ENCODE measurements at places on chromosomes 7 and 10.

GRCh38 chr10:73920089-73920488 lies 9.2 kb downstream of the PLAU start:
- DNase-seq = no peak

DNA sequence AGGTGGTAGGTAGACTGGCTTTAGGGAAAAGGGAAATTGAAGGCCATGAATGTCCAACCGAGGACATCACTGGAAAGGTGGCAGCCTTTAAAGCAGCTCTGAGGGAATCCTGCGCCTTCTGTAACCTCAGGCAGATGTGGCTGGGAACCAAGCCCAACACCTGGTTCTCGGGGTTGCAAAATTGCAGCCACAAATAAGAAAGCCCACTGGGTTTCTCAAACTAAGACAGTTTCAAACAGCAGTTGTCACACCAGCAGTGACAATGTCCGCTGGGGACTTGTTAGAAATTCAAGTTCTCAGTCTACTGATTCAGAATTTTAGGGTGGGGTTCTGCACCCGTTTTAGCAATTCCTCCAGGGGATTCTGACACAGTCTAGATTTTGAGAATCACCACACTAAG lies 42.7 kb upstream of the STEAP1B start:
- DNase-seq = no peak

- DNase-seq = peak; percentile 54
Observed at GRCh38 chr10:100341953-100342626, 4.9 kb upstream of the SCD start.

DNA sequence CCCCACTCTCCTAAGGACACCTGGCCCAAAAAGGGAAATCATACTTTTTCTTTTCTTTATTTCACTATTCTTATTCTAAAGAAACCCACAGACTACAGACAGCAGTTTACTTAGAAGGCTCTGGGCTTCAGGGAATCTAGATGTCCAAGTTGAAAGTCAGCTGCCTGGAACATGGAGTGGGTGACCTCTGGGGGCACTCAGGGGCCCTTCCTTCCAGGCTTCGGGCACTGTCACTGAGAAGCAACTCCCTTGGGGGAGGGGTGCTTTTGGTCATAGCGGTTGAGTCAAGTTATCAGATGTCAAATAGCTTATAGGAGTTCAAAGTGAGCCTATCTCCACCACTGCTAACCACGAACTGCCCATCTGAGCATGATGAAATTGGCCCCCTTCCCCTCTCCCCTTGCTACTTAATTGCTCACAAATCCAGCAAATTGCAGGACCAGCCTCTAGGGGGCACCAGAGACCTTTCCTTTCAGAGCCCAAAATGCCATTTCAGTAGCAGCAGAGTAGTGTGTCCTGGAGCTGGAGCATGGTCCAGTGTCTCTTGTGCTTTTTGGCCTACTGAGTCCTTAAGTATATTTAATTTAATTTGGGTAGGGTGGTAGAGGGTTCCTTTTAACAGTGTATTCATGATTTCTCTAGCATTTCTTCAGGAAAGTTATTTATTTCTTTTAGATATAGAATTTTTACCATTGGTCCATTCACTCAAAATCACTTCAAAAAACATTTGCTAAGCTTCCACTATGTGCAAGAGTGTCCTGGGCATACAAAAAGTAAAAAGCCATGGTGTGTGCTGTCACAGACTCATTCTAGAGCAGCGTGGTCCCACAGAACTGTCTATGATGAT lies 463.8 kb downstream of the KCNMA1 start:
- DNase-seq = peak; percentile 23

GRCh38 chr7:44286618-44287487 lies 38.5 kb downstream of the CAMK2B start:
- no peak for DNase-seq

DNA sequence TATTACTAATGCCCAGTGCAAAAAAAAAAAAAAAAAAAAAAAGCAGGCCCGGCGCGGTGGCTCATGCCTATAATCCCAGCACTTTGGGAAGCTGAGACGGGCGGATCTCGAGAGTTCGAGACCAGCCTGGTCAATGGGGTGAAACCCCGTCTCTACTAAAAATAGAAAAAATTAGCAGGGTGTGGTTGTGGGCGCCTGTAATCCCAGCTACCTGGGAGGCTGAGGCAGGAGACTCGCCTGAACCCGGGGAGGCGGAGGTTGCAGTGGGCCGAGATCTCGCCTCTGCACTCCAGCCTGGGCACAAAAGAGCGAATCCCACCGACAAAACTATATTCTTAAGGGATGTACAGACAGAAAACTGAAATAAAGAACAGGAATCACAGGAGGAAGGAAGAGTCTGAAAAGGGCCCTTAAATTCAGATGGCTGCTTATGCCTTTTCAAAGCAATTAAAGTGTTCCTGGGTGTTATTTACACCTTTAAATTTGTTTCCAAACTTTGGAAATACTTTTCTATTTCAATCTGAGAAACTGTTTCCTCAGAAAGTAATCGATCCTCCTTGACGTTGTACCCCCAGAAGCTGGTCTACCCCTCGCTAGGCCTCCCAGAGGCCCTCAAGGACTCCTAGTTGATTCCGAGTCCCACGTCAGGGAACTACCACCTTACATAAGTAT lies 2.0 kb upstream of the KMT2E start:
- DNase-seq = no peak

DNA sequence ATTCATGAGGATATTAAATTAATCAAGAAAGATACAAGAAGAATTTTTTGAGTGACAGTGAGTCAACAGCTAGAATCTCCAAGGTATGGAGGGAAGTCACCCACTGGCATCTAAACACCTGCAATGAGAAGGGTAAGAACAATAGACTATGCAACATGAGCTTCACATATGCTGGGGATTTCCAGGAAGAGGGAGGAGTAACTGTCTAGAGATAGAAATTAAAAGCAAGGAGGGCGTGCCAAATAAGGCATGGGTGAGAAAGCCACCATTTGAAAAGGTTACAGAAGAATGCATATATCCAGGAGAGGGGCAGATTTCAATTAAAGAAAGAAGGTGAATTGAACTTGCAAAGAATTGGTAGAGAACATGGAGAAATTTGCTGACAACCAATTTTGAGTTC lies 365.7 kb downstream of the GPR37 start:
- no peak for DNase-seq

DNA sequence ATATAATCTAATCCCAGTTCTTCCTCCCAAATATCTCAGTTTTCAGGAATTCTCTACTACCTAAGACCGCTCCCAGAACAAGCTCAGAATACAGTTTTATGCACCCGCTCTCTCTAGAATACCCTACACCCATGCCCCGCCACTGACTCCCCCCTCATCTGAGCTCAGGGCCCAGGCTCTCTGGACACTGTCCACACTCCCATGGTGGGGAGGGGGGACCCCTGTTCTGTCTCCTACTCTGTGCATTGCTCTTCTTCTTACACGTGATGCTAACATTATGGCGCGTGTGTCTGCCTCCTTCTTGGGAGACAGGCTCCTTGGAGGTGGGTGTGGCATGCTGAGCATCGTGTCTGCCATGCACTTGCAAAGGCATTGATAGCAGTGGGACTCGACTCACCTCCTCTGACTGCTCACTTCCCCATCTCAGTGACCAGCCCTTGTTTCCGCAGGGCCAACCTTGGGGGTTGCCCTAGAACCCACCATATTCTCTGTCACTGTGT lies 127.9 kb downstream of the TCERG1L start:
- no peak for DNase-seq

DNA sequence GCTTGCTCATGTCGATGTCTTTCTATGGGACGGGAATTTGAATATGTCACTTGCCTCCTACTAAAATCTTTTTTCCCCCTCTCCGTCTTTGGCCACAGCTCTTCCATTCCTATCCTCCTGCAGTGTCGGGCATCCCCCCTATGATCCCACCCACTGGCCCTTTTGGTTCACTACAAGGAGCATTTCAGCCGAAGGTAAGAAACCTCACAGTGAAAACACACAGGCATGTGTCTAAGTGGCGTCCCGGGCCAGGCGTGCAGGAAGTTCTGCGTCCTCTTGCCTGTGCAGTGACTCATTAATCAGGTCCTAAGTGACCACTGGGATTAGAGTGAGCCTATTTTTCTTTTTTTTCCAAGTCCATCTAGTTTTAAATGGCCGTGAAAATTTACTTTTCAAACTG lies 360.5 kb upstream of the GALNT17 start:
- no peak for DNase-seq

GRCh38 chr7:134593530-134594392 lies 44.9 kb downstream of the AKR1B15 start:
- no peak for DNase-seq

Measured in NCI-H1930 (cell line).